ENCODE measurements at places on chromosomes 3 and 15.

- DNase-seq: no peak
These were observed 8.1 kb downstream of the CEMIP start for GRCh38 chr15:80787316-80787715.

GRCh38 chr3:102129760-102130608, 280.7 kb downstream of the NFKBIZ start:
- DNase-seq: no peak

DNA sequence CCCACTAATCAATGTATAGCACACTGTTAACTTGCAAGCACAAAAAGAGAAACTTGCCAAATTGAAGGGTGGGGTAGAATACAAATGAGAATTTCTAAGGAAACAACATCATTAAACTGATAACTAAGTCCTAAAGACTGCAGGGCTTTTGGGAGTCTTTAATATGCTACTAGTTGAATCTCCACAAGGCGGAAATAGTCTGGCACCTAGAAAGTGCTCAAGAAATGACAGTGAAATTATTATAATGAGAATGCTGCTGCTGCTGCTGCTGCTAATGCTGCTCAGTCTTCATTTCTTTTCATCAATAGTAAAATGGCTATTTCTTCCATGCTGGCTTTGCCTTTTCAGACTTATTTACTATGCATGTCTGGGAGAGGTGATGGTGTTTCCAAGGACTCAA, 91.8 kb downstream of the BTD start:
- no peak for DNase-seq

DNA sequence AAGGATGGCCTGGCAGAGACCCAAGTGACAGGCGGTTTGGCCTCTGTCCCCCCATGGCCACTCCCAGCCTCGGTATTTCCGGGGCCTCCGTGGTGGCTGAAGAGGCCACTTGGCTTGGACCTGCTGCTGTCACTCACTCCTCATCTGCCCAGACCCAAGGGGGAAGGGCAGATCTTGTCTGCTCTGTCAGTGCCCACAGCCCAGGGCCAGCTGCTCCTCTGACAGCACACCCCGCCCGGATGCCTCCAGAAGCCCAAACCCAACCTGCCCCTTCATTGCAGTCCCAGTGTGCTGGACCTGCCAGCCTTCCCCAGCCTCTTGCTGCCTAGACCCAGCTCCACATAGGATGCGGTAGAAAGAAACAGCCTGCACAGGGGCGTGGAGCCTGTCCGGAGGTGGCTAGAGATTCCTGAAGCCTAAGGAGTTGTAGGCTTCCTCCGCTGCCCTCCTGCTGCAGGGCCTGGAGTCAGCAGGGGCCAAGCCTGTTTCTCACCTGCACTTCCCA, 52.0 kb downstream of the MAGEF1 start:
- DNase-seq: no peak

GRCh38 chr3:14719006-14719405, 44.1 kb downstream of the C3orf20 start:
- DNase-seq: no peak

DNA sequence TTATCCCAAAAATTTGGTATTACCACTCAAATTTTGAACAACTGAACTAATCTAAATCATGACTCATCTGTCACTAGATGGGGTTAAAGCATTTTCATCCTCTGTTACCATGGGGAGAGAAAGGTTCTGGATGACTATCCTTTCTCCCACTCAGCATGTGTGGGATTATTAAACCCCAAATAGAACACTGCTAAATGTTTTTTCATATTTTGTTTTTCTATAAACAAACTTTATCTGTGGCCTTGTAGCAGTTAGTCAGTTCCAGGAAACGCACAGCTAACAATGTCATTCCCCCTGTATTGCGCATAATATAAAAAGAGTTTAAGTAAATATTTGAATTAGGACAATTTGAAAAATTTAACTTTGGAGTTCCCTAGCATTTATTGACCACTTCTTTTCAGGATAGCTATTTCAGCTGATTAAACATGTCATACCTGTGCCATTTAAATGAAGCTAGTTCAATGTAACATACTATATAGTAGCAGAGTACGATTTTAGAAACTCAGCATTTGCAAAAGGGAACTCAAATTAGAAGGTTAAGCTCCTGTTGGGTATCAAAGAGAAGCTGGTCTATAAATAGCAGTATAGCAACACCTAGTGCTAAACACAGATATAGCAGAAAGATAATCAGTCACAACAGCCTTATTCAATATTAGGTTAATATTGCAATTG, 9.2 kb upstream of the TMEM212 start:
- DNase-seq: peak; percentile 29

DNA sequence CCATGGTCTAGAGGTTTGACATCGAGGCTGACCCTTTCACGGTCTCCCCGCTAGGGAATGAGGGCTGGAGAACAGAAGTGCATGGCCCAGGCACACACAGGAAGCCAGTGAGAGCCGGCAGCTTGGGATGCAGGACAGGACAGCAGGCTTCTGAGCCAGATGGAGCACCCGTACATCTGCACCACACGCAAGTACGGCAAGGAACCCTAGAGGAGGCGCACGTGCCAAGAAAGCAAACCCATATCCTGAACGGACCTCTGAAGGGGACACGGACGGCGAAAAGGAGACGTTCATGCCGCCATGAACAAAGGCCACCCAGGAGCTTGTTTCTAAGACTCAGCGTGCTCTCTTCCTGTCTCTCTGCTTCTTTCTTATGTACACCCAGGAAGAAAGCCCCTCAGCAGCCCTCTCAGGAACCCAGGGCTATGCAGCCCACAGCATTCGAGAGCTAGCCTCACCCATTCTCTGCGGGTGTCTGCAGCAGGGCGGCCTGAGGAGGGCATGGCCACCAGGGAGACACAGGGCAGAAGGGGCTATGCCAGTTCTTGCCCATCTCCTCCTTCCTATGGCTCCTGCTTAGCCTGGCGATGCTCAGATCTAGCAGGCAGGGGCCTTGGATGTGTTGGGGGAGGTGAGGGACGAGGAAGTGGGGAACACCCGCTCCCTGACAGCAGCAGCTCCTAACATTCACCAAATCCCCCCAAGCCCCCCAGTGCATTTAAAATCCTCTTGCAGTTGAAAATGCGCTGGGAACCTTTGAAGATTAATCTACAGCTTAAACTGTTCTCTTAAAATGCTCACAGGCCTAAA, 81.3 kb downstream of the PCSK6 start:
- DNase-seq: no peak

- no peak for DNase-seq
These were observed 82.0 kb downstream of the MRPL46 start for GRCh38 chr15:88385078-88385700.

GRCh38 chr3:52117537-52117936, 36.7 kb downstream of the POC1A start:
- no peak for DNase-seq

- DNase-seq: no peak
These were observed 10.3 kb downstream of the RHOV start for GRCh38 chr15:40863660-40864270.

GRCh38 chr3:65713016-65713415, 325.7 kb downstream of the MAGI1 start:
- no peak for DNase-seq

DNA sequence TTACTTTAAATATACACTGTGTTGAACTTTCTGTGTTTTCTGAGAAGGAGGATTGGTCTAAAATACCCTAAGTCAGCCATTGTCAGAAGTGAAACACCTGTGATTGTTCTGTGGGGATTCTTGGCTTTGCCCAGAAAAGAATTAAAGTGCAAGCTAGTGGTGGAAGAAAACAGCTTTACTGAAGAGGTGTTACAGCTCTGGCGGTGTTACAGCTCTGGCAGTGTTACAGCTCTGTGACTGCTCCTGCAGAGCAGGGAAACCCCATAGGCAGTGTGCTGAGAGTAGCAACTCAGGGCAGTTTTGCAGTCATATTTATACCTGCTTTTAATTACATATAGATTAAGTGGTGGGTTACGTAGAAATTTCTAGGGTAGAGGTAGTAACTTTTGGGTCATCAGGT, 66.6 kb downstream of the C3orf20 start:
- no peak for DNase-seq

GRCh38 chr3:179037351-179037750, 34.3 kb downstream of the ZMAT3 start:
- DNase-seq: no peak

GRCh38 chr3:33113772-33114621, at the start of gene CRTAP:
Gene CRTAP, plus strand, starts transcription at chr3:33114014. Its CDS starts 64 bp downstream, at chr3:33114078.
- peak; percentile 99 for DNase-seq

- no peak for DNase-seq
These were observed 90.3 kb upstream of the SUCLG2 start for GRCh38 chr3:67744699-67745098.

GRCh38 chr15:100114100-100114499, 227.7 kb downstream of the ADAMTS17 start:
- DNase-seq: peak; percentile 72

DNA sequence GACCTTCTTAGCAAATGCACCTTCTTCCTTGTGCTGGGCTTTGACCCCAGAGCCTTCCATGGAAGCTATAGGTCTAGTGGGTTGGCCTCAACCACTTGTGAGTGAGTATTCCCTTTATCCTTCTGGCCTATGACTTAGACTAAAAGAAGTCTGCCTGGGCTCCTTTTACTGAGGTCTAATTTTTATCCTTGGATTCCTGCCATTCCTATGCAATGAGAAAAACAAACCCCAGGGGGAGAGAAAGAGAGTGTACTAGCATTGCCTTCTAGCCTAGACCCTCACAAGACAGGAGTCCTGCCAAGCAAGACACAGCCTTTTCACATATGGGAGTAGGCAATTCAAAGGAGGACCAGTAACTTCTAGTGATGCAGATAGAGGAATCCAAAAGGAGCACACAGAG, 155.4 kb downstream of the PPM1L start:
- DNase-seq: no peak

- DNase-seq: no peak
These were observed 564.5 kb upstream of the NAALADL2 start for GRCh38 chr3:174294616-174295015.

GRCh38 chr3:72860053-72860452, 11.8 kb upstream of the SHQ1 start:
- DNase-seq: no peak

DNA sequence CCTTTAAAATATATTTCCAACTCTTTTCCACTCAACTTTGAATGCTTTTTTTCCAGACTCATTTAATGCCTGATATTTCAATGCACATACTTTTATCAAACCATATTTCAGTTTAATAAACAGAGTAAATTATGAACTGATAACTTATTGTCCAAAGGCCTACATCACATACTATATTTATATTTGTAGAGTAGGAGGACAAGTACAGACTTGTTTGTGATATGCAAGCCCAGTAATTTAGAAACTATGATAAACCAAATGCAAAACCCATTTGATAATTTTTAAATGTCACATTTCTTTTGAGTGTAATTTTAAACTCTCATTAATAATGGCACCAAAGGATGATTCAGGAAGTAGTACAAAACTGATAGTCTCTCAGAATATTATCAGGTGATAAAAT, 3.3 kb downstream of the RFX7 start:
- DNase-seq: no peak

DNA sequence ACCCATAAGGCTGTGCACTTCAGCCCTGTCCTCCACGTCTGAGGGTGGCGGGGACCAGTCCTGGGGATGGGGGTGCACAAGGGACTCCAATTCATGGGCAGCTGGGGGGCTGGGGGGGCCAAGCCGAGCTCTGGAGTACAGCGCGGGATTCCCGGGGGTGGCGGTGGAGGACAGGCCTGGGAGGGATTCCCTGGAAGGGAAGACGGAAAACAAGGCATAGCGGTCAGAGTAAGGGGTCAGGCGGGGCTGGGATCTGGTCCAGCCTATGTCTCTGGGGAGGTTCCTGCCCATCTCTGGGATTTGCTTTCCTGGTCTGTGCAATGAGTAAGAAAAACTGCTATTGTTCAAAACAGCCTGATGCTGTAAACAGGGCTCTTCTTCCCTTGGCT, 8.1 kb upstream of the IGDCC3 start:
- DNase-seq: no peak

DNA sequence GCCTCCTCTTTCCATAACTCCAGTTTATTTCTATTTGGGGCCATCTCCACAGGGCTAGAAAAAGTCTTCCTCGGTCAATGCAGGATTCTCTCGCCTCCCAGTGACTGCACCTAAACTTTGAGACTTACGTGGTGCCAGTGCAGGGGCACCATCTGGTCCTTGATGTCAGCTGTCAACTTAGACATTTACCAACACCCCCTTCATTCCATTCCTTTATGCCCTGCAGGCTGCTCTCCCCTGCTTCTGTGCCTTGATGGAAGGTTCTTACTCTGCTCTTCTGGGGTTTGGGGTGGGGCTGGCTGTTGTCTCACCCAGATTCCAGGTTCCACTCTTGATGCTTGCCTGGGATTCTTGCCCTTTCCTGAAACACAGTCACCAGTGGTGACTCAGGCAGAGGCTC, 101.8 kb downstream of the ST8SIA2 start:
- no peak for DNase-seq

DNA sequence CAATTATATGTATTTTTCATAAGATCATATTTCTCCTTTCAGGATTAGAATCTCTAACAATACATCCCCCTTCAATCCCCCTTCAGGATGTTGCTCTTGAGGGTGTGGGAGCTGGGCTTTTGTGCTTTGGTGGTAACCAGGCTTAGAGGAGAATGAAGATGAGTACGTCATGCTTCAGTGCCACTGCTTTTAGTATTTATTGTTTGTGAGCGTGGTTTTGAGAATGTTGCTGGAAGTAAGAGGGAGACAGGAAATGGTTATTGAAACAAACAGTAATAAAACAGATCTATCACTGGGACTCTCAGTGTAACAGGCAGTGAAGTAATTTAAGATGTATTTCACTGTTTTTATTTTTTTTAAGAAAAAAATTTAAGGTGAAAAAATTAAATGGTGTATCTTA, 35.3 kb downstream of the GBE1 start:
- no peak for DNase-seq

- DNase-seq: no peak
These were observed 194.6 kb downstream of the SOX2 start for GRCh38 chr3:181906338-181906737.

DNA sequence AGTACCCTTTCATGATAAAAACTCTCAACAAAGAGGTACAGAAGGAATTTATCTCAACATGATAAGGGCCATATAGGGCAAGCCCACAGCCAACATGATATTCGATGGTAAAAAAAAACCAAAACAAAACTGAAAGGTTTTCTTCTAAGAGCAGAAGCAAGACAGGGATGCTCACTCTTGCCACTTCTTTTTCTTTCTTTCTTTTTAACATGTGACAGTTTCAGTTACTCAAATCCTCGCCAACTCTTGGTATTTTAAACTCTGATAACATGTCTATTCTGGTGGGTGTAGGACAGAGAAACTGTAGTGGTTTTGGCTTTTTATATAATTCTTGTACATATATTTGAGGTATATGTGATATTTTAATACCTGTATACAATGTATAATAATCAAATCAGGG, 74.0 kb upstream of the NMNAT3 start:
- no peak for DNase-seq

GRCh38 chr3:107825556-107825955, 265.3 kb downstream of the CD47 start:
- DNase-seq: no peak

DNA sequence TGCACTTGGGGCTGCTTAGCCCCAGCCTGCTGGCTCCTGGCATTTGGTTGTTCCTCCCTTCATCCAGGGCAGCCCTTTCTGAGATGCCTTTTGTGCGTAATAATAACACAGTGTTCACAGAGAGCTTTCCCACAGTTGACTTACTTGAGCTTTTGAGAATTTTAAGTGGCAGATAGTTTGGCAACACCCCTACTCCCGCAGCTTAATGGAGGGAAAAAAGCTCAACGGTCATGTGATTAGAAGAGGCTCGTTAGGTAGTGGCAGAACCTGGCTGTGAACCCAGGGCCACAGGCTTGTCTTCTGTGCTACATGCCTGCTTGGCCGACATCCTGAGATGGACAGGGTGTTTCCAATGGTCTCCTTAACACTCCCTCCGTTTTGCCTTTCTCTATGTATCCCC, 4.7 kb downstream of the KBTBD13 start:
- DNase-seq: no peak

- no peak for DNase-seq
These were observed 9.2 kb downstream of the DCBLD2 start for GRCh38 chr3:98892263-98892662.

GRCh38 chr3:162658003-162658402, 1161.4 kb downstream of the OTOL1 start:
- DNase-seq: no peak

Data from adrenal gland (tissue), 19 donors.